ENCODE measurements at places on chromosomes 5 and 9. TPM values are rescaled to one million over a fixed set of nuclear protein-coding genes. Genes with fewer than 3 reads are reported as not detected.

GRCh38 chr5:156402387-156402921, 75.5 kb downstream of the SGCD start:
- no peaks in the 10 kb centered on the region for H3K27me3 ChIP-seq
- H3K4me3 ChIP-seq, result no peak overlapping the region
- H3K4me1 ChIP-seq, result peaks cover 49% of the 10 kb centered on the region
- DNase-seq, result no peak
- no peaks in the 10 kb centered on the region for H3K36me3 ChIP-seq

Gene ALAD
- 75.6 TPM for total RNA-seq

- no peak for DNase-seq
- H3K27ac ChIP-seq, result no peak overlapping the region
- H3K36me3 ChIP-seq, result no peaks in the 10 kb centered on the region
- no peaks in the 10 kb centered on the region for H3K27me3 ChIP-seq
- H3K4me3 ChIP-seq, result no peak overlapping the region
- no peaks in the 10 kb centered on the region for H3K4me1 ChIP-seq
These were observed 537.6 kb upstream of the TYRP1 start for GRCh38 chr9:12155401-12156134.

GRCh38 chr5:170151097-170151831, 45.6 kb downstream of the FOXI1 start:
- H3K36me3 ChIP-seq, result no peaks in the 10 kb centered on the region
- no peak overlapping the region for H3K4me3 ChIP-seq
- peak; percentile 61 for DNase-seq
- H3K27ac ChIP-seq, result peak overlapping the region; percentile 63

DNA sequence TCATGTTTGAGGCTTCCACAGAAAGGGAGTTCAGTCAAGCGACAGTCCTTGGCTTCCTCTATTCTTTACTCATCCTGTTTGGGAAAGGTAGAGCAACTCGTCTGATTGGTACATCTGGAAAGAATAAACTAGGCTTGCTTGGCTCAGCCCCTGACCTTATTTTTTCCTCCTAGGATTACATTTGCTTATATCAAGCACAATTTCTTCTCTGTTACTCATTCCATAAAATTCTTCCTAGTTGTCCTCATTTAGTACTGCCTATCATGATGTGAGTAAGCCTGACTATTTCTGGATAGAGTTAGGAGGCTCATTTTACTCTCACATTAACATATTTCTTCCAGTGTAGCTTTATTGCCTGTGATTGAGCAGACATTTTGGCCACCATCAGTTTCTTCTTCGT, 10.9 kb upstream of the CARNMT1 start:
- H3K27me3 ChIP-seq, result no peaks in the 10 kb centered on the region
- no peak overlapping the region for H3K4me3 ChIP-seq

GRCh38 chr9:4258320-4259090, 41.4 kb downstream of the GLIS3 start:
- DNase-seq, result no peak
- no peaks in the 10 kb centered on the region for H3K36me3 ChIP-seq
- no peak overlapping the region for H3K27ac ChIP-seq
- H3K4me3 ChIP-seq, result no peak overlapping the region

Gene RLN2
- total RNA-seq, result 0.44 TPM

DNA sequence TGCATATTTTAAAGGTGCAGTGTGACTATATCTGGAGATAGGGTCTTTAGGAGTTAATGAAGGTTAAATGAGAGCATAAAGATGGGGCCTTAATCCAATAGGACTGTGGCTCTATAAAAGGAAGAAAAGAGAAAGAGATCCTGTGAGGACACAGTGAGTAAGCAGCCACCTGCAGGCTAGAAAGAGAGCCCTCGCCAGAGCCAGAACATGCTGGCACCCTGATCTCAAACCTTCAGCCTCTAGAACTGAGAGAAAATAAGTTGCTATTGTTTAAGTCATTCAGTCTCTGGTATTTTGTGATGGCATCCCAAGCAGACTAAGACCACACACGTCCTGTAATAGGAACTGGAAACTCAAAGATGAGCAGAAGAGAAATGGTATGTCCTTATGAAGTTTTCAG, 41.0 kb downstream of the RNF180 start:
- DNase-seq, result no peak
- H3K36me3 ChIP-seq, result no peaks in the 10 kb centered on the region
- no peak overlapping the region for H3K27ac ChIP-seq
- H3K4me3 ChIP-seq, result no peak overlapping the region

DNA sequence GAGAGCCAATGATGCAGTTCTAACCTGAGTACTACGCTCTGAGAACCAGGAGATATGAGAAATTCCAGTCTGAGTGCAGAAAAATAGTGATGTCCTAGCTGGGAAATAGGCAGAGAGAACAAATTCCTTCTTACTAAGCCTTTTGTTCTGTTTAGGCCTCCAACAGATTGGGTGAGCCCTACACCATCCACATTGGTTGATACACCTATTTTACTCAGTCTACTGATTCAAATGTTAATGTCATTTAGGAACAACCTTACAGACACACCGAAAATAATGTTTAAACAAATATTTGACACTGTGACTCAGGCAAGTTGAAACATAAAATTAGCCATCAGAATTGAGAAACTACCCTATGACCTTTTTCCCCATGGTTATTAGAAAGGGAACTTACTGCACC, 333.9 kb upstream of the IZUMO3 start:
- no peaks in the 10 kb centered on the region for H3K27me3 ChIP-seq
- DNase-seq, result no peak
- H3K27ac ChIP-seq, result no peak overlapping the region
- no peaks in the 10 kb centered on the region for H3K36me3 ChIP-seq
- H3K4me1 ChIP-seq, result no peaks in the 10 kb centered on the region

Gene PCDHB8
- total RNA-seq, result 2.1 TPM

- H3K36me3 ChIP-seq, result no peaks in the 10 kb centered on the region
- H3K4me1 ChIP-seq, result no peaks in the 10 kb centered on the region
- peak; percentile 34 for DNase-seq
- peak overlapping the region; percentile 42 for H3K27ac ChIP-seq
- peak overlapping the region; percentile 9 for H3K4me3 ChIP-seq
These were observed 11.1 kb upstream of the CDC42SE2 start for GRCh38 chr5:131252824-131253171.

Gene TOR1A
- total RNA-seq, result 12.9 TPM

DNA sequence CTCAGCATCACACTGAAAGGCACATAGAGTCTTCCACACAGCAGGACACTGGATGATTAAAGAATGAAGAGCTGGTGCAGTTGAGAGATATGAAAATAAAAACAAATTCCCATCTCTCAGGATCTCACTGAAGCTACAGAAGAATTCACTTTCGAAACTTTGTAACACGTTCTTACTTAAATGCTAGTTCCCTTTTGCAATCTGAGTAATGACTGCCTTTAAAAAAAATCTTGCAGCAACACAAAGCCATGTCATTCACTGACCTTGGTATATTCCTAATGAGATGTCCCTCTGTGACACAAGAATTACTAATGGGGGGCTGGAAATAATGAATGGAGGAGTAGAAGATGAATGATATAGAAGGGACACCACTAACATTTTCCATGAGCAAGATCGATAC, 201.8 kb downstream of the GLIS3 start:
- H3K4me3 ChIP-seq, result no peak overlapping the region
- H3K4me1 ChIP-seq, result peaks cover 15% of the 10 kb centered on the region
- H3K36me3 ChIP-seq, result no peaks in the 10 kb centered on the region
- no peaks in the 10 kb centered on the region for H3K27me3 ChIP-seq
